GM12865 (cell line): ENCODE measurements at places on chromosomes 7 and 10.

DNA sequence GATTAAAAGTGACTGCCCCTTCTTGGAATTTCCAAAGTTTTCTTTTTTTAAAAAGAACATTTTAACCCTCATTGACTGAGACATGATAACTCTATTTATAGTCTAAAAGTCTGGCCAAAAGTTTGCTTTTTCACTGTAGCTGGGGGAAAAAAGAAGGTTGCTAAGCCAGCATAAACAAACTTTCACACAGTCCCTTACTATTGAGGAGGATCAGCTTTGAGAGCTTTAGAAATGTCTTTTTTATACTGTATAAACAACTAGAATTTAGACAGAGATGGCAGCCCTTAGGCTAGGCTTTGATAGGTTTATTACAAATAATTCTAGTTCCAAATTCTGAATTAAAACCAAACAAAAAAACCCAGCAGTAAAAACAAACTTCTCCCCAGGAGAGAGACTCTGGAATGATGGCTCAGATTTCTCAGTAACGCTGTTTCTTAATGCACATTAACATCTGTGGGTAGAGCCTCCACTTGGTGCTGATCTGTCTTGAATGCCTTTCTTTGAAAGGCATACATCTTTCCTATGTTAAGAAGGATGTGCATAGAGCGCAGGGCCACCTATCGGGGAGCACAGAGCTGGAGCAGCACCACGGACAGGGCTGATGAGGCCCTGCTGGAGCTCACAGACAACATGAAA, 100.9 kb upstream of the PDLIM1 start:
- DNase-seq: peak; percentile 48

DNA sequence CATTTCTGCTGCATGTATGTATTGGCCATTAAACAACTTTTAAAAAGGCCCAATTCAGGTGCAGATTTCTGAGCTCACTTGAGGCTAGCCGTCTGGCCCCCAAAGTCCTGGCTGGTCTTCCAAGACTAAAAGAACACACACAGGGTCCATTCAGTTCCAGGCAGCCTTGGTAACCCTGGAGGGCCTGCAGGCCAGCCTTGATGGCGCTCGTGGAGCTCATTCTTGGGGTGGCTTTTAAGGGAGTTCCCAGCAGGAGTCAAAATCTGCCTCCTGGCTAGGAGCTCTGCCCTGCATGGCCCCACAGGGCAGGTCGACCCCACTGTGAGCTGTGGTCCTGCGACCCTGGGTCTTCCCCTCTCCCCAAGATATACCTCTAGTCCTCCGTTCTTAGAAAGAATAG, 28.8 kb downstream of the ANXA11 start:
- DNase-seq: no peak

- no peak for DNase-seq
Observed at GRCh38 chr7:148695953-148696352, 2.8 kb upstream of the CUL1 start.

- peak; percentile 4 for DNase-seq
Observed at GRCh38 chr7:141328290-141328689, 222.9 kb upstream of the AGK start.

GRCh38 chr7:112206991-112207592, 597 bp downstream of the ZNF277 start:
- peak; percentile 17 for DNase-seq

- no peak for DNase-seq
Observed at GRCh38 chr7:158265743-158266080, 321.9 kb downstream of the PTPRN2 start.

- peak; percentile 74 for DNase-seq
Observed at GRCh38 chr10:49407552-49408137, 11.8 kb upstream of the DRGX start.

GRCh38 chr7:157595086-157595855, 258.5 kb downstream of the DNAJB6 start:
- DNase-seq: no peak

DNA sequence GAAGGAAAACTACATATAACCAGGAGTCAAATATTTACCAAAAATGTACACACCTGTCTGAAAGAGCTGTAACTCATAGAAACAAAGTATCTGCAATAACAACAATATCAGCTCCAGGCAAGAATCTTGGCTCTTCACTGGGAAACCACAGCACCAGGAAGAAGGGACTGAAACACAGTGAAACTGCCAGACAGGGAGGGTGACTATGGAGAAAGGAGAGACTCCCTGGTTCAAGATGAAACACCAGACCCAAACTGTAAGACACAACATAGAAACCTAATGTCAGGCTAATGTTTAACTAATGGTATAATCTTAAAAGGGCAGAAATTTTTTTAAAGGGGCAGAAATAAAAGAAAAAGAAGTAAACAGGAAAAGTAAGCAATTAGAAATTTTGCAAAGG, 11.5 kb upstream of the TAS2R39 start:
- DNase-seq: no peak

GRCh38 chr10:121324678-121325213, 273.5 kb downstream of the FGFR2 start:
- no peak for DNase-seq

DNA sequence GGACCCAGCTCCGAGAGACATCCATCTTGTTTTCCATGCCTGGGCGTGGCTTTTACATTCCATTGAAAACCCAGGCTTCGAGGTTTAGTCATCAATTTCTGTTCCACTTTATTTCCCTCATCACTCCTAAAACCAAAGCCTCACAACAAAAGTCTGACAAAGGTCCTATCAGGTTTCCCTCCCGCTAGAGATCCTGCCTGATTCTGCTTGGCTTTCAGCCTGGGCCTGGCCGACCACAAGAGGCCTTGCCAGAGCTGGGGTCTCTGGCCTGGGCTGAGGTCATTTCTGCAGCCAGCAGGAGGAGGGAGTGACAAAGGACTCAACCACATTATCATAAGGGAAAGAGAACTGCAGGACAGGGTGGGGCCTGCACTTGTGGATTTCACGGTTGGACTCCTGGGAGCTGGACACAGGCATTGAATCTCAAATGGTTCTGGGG, 167.0 kb downstream of the FANK1 start:
- no peak for DNase-seq

DNA sequence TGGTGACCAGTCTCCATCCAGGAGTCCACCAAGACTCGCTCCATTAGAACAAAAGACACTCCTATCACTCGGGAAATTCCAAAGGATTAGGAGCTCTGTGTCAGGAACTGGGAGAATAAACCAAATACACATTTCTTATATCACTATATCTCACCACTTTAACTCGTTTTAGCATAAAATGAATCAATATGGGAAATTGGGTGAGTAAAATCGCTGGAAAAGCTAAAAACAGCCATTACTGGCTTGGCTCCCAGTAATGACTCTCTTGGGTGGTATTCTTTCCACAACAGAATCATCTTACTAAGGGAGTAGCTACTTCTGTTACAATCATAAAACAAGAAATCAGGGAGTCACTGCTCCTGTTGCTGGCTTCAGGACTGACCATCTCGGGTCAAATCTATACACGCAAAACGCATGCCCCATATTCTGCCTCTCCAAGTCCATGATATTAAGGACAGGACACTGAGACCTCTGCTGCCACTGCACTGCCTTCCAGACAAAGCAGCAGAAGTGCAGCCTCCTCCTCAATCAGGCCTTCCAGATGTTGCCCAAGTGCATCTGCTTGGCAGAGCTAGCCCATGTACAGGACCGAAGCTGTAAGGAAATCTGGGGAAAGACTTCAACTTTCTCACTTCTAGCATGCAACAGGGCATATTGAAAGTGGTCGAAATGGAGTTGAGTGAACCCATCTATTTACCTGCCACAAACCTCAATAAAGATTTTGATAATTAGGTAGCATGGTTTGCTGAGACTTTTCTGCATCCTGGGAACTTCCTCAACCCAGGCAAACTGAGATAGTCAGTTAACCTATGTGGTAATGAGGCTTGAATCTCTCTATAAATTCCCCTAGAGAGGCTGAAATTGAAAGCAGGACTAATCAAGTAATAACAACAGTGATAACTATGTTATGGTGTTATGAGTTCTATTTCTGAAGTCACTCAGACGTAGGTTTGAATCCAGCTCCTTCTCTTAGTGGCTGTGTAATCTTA, 14.4 kb upstream of the PANK1 start:
- DNase-seq: peak; percentile 17

DNA sequence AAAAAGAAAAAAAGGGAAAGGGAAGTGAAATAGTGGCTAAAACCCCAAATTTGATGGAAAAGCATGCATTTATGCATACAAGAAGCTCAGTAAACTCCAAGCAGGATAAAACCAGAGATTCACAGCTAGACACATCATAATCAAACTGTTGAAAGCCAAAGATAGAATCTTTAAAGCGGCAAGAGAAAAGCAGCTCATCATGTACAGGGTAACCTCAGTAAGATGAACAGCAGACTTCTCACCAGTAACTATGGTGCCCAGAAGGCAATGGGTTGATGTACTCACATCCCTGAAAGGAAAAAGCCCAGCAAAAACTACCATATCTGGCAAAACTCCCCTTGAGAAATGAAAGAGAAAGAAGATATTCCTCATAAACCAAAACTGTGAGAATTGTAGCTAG, 60.4 kb downstream of the TPST1 start:
- no peak for DNase-seq

GRCh38 chr10:86224354-86225102, 142.1 kb downstream of the GRID1 start:
- no peak for DNase-seq

DNA sequence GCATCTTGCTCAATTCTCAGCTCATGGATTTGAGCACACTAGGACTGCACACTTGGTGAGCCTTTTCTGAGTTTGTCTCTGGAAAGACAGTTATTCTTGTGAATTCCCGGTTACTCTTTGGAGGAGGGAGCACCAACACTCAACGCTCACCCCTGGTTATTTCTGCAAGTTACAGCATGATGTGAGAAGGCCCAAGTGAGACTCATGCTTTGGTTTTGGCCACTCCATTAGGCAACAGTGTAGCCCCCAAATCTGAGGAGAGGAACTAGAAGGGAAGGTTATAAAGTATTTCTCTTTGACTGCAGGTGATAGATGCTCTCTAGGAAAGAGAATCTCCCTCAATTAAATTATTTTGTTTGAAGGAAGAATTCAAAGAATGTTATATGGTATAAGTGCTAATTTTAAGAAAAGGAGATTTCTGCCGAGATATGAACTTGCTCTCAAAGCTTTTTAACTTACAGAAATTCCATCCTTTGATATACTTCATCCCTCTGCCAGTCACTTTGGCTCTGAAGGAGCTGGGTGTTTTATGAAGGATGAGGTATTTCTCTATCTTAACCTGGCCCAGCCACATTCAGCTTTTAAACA, 183.4 kb downstream of the WNT2 start:
- no peak for DNase-seq

DNA sequence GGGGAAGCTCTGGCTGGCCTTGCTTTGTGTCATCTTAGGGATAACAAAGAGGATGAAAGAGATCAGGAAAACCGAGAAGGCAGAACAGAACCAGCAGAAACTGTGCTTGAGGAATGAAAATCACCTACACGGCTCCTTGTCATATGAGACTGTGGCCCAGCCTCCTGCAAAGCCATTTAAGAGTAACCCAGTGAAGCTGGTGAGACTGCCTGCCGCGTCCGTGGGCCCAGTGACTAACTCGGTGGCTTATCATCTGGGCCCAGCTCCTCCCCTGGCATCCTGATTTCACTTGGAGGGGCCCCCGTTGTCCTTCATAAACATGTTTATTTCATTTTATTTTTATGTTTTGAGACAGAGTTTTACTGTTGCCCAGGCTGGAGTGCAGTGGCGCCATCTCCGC, 30.7 kb downstream of the HTRA1 start:
- no peak for DNase-seq

DNA sequence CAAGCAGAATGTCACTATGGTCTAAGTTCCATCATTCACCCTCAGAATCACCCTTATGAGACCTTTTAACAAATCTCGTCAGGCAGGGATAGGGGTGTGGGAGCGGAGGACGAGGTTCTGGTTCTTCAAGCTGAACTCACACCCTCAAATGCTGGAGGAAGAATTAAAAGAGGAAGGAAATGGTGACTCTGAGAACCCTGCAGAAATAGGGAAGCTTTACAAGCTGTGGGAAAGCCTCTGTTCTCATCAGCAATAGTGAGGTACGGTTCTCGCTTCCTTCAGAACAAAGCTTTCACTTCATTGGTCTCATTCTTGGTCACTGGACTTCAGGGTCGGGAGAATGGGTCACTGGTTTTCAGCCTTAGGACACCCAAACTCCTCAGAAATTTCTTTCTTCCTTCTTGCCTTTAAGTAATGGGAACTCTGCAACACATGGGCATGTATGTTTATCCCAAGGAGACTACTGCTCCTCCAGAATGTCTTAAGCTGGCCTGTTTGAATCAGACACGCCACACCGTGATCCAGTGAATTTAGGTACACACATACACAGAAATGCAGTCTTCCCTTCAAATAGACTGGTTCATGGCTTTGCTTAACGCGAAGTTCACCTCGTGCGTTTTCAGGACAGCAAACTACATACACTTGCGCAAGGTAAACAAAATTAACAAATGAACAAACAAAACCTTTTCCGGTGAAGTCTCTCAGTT, 226.0 kb downstream of the SFMBT2 start:
- no peak for DNase-seq

DNA sequence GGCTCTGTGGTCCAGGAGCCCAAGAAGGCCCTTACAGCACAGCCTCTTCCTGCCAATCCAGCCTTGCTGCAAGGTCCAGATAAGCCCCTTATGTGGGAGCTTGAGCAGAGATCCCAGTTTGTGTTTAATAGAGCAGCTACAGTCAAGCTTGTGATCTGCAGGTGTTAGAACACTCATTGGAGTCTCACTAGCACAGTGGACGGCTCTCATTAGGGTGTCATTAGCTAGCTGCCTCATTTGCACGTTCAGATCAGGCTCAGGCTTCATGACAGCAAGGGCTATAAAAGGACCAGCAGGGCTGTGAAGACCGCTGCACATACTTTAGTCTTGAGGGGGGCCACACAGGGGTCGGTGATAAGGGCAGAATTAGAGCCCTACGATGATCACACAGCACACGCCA, 443.2 kb downstream of the RPS24 start:
- DNase-seq: no peak

GRCh38 chr10:3472287-3473051, 299.9 kb upstream of the PITRM1 start:
- no peak for DNase-seq

- no peak for DNase-seq
Observed at GRCh38 chr10:14153570-14154055, 177.1 kb downstream of the FRMD4A start.

DNA sequence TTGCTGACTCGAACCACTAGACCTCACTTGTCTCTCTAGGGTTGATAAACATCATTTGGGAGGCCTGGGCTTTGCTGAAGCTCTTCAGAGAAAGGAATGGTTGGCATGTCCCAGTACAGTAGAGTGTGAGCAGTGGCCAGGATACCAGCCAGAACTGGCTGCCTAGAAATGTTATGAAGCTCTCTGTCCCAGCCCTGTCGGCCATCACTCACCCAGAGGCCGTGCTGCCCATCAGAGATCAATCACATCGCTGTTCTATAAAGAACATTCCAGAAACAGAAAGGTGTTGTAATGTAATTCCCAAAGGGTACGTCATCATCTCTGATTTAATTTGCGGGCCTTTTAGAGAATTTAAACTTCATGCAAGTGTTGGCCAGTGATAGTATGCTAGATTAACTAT, 111.5 kb downstream of the PRPF18 start:
- DNase-seq: no peak

- DNase-seq: no peak
Observed at GRCh38 chr10:83886871-83887270, 252.4 kb upstream of the GHITM start.

- DNase-seq: no peak
Observed at GRCh38 chr7:96040250-96040772, 268.0 kb downstream of the DYNC1I1 start.

GRCh38 chr7:51315393-51316261, 982 bp downstream of the COBL start:
- no peak for DNase-seq
